ENCODE measurements at places on chromosomes 4 and X.

DNA sequence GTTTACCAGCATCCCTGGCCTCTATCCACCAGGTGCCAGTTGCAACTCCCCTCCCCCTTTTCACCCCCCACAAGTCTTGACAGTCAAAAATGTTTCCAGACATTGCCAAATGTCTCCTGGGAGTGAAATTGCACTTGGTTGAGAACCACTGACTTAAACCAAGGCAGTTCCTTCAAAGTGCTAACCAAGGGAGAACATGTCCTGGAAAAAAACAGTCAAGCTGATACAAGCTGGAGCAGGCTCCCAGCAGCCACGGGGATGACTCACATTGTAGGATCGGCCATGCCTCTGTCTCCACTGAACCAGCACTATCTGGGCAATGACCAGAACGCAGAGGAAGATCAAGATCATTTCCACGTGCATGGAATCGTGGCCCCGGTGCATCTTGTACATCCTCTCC lies 11.4 kb downstream of the RNF175 start:
- DNase-seq = no peak

GRCh38 chrX:139738581-139738980 lies 30.6 kb upstream of the MCF2 start:
- DNase-seq = peak; percentile 81

GRCh38 chrX:100829730-100830129 lies 9.5 kb downstream of the CSTF2 start:
- DNase-seq = no peak

DNA sequence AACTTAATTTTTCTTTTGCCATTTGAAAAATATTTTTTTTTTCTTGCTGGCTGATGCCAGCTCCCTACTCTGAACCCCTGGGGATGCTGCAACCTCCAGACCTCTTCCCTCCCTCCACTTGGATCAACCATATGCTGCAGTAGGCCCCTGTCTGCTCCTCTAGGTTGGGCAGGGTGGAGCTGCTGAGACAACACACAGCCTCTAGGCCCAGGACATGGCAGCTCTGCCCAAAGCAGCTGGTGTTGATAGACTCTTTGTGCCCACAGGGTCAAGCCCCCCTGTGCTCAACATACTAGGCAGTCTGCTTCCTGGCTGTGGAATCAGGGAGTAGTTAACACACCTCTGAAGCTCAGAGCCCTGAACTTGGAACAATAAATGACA lies 19.9 kb upstream of the CLNK start:
- DNase-seq = no peak

DNA sequence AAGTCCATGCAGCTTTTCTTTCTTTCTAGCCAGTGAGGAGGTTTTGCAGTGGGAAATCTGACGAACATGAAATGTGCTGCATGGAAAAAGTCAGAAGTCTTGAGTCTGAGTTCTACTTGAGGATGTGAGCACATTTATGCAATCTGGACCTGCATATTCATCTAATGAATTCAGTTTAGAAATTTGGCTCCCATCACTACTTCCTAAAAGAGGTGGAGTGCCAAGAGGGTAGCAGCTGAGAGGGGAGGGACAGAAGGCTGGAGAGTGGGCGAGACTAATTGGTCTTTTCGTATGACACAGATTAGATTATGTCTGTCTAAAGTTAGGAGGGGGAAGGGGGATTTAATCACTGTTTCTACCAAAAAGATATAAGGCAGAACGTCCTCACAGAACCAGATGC lies 535.9 kb downstream of the IQCM start:
- DNase-seq = no peak

DNA sequence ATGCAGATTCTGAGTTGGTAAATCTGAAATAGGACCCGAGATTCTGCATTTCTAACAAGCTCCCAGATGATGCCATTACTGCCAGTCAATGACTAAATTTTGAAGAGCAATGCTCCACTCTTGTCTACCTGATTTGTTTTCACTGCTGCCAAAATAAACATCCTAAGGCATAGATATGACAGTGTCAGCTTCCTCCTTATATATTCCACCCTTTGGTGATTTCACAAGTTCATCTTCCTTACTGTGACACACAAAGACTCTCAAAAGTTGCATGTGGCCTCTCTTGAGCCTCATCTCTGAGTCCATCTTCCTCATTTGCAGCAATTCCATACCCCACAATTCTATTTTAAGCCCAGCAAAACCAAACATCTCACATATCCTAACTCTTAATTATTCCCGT lies 110.9 kb downstream of the FBXW7 start:
- peak; percentile 58 for DNase-seq

GRCh38 chr4:38688676-38689355 lies 24.8 kb downstream of the KLF3 start:
- DNase-seq = no peak

GRCh38 chrX:111608724-111609123 lies 72.2 kb upstream of the ALG13 start:
- DNase-seq = no peak

GRCh38 chrX:9141496-9141895 lies 107.6 kb upstream of the FAM9B start:
- no peak for DNase-seq

DNA sequence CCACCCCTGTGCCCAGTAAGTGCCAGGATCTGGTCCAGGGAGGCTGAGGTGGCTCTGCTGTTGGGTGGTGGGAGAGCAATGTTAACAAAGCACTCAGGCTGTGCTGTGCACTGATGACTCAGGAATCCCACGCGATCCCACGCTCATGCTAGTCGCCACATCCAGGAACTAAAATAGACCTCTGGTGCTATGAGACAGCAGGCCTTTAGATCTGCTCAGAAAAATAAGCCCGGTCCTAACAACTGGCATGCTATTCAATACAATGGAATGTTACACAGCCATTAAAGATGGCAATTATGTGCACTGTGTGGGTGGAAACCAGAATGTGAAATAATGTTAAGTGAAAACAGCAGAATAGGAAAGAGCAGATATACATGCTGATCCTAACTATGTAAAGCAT lies 26.0 kb downstream of the ARL13A start:
- no peak for DNase-seq

- DNase-seq = no peak
Measured at GRCh38 chrX:130211415-130212186, 39.8 kb downstream of the RAB33A start.

GRCh38 chr4:182749667-182750167 lies 167.5 kb downstream of the DCTD start:
- no peak for DNase-seq

DNA sequence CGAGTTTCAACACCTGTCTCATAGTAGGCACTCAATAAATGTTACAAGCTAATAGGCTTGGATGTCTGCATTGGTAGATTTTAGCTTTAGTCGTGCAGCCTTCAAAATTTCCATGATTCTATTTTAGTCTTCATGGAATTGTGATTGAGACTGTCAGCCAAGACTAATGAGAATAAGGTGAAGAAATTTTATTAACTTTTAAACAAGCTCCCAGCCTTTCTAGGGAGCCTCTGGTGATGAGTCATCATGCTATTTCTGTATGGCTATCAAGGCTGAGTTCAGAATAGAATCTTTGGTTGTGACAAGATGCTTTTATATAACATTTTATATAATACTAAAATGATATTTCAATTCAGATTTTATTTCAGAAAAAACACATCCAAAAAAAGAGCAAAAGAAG lies 685.8 kb downstream of the GABRG1 start:
- DNase-seq = no peak

GRCh38 chr4:112201915-112202505 lies 29.6 kb upstream of the AP1AR start:
- DNase-seq = no peak

- DNase-seq = no peak
Measured at GRCh38 chr4:15912236-15912635, 26.3 kb downstream of the FGFBP1 start.

GRCh38 chrX:47078129-47079043 lies at the start of gene RGN:
Gene RGN (plus strand): TSS chrX:47078443. CDS start chrX:47081145, 2,702 bp downstream.
- no peak for DNase-seq

- DNase-seq = no peak
Measured at GRCh38 chr4:89173336-89174090, 62.2 kb downstream of the TIGD2 start.

GRCh38 chrX:119981286-119982070 lies 37.9 kb upstream of the NKAP start:
- peak; percentile 7 for DNase-seq

GRCh38 chr4:184510401-184510800 lies 36.1 kb upstream of the IRF2 start:
- DNase-seq = no peak

DNA sequence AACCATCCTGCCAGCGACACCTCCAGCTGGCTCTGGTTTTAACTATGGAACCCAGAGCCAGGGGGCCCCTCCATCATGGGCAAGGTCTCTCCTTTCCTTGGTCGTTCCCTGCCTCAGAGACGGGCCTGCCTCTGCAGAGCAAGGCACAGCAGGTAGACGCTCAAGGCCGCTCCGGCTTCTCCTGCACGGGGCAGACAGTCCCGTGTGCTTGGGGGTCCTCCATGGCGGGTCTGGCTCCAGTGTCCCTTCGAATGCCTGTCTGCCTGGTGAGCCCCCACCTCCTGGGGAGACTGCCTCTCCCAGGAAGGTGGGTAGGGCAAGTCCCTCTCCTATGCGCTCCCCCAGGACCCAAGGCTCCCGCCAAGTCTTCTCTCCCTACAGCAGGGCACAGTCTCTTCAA lies 71.5 kb downstream of the ACOX3 start:
- no peak for DNase-seq

GRCh38 chr4:52943677-52944076 lies 81.6 kb downstream of the RASL11B start:
- no peak for DNase-seq

DNA sequence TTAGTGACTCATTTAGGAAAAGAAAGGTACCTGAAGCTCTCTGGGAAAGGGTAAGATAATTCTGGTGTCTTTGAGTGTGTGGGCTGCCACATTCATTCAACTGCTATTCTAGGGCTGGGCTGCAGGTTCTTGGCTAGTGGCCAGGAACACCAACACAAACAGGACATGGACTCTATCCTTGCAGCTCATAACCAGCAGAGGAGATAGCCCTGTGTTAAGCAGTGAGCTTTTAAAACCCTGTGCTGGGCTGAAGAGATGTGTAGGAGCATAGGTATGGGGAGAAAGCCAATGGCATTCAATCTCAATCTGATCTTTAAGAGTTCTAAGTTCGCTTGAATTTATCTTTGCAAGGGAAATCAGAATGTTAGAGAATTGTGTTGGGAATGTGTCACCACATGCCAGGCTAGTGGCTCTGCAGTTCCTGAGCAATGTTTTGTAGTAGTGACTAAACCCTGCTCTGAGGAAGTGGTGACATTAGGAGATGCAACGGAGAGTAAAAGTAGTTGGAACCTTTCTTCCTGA lies 39.2 kb downstream of the SGMS2 start:
- DNase-seq = peak; percentile 27

GRCh38 chr4:38154681-38155588 lies 194.7 kb downstream of the PTTG2 start:
- no peak for DNase-seq

DNA sequence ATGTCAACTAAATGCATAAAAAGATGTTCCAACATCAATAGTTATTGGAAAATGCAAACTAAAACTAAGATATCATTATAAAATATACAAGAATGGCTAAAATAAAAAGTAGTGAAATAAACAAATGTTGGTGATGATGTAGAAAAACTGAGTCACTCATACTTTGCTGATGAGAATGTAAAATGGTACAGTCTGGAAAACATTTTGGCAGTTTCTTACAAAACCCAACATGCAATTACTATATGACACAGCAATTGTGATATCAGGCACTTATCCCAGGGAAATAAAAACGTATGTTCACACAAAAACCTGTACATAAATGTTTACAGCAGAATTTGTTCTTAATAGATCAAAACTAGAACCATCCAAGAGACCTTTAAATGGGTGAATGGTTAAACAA lies 182.6 kb downstream of the RTL9 start:
- no peak for DNase-seq

- no peak for DNase-seq
Measured at GRCh38 chr4:102007959-102008425, 217.5 kb downstream of the BANK1 start.

GRCh38 chr4:148452970-148453369 lies 10.8 kb upstream of the NR3C2 start:
- no peak for DNase-seq

DNA sequence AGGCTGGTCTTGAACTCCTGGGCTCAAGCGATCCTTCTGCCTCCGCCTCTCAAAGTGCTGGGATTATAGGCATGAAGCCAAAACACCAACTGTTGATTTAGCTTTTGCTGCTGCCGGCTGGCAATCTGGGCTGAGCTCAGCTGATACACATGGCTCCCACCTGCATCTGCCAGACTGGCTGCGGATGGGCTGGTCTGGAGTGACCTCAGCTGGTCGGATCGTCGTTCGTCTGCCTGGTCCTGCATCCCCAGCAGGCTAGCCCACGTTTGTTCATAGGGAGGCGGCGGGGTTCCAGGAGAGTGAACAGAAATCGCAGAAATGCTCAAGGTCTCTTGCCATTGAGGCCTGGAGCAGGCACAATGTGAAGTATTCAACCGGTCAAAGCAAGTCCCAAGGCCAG lies 74.4 kb upstream of the DDX3X start:
- DNase-seq = no peak

DNA sequence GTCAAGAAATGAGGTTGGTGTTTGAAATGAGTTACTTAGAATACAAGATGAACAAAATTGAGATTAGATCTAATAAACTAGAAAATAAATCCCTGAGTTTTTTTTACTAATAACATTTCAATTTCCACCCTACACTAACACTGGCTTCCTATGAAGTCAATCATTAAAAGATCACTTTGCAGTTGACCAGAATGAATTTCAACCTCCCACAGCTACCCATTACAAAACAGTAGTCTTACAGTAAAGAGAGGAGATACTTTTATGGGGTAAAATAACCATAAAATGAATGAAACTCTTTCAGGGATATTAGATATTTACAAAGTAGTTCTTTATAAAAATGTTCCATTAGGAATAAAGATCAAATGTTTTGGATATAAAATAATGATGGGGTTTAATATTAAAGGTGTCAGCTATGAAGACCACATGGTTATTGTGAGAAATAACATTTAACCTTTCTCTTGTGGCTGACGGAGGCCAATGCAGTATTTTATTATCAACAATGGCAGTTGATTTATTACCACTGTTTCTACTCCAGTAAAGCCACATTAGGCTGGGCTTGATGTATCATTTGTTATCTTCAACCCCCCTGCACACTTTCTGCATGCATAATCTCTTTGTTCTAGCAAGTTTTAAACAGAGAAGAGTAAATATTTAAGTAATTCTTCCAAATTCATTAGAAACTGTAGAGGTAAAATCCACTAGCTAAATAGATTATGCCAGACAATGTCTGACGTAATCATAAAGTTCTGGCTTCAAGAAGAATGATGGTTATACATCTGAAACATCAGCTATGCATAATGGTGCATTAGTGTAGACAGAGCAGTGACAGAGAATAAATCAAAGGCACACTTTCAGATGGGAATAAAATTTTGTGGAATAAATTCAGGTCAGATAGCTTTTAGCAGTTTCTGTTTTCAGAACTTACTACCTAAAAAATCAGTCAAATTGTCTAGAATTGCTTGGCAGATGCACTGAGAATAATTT lies 516.6 kb downstream of the PCDH18 start:
- no peak for DNase-seq

GRCh38 chr4:823761-824460 lies 2.0 kb downstream of the CPLX1 start:
- no peak for DNase-seq

- DNase-seq = no peak
Measured at GRCh38 chr4:14596904-14597303, 405.4 kb upstream of the CPEB2 start.

All from NCI-H2029 treated with DMSO at 0.1 percent for 48 hours (cell line).